ENCODE measurements at places on chromosomes 13 and 19. TPM values are rescaled to one million over a fixed set of nuclear protein-coding genes. Genes with fewer than 3 reads are reported as not detected.

HIPK4 gene
- polyA plus RNA-seq, result 1.2 TPM

TEKTIP1 gene
- polyA plus RNA-seq, result 3.2 TPM

DNA sequence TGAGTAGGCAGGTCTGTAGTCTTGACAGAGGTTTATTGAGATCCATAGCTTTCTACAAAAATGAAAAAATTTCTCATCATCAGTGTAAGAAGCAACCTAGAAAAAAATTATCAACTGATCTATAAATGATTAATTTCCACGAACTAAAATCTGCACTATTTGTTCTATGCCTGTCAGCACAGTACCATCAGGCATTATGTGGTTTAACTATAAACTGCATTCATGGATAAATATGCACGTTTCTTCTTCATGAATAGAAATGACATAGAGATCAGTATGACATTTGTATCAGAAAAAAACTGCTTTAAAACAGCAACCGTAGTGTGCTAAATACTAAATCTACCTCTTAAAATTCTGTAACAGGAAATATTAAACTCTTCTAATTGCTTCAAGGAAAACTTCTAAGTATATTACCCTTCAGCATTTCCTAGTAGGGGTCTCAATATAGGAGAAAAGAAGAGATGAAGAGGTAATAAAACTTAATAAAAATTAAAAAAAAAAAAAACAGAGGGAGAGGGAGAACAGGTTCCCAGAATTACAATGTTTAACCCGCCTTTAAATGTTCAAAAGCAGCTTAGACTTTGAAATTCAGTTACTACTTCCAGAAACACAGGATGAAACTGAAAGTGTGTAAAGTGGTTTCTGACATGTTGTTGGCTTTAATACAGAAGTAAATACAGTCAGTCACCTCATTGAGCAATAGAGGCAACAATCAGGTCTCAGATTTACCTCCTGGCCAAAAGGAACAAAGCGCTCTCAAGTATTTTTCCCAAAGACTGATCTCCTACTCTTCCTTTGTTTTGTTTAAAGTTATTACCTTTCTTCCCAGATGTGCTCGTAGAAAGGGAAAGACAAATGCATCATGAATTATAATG lies 144.4 kb downstream of the DIAPH3 start:
- no peak for DNase-seq

NDUFA7 gene
- not detected for polyA plus RNA-seq

RFPL4AL1 gene
- polyA plus RNA-seq, result not detected

- no peak for DNase-seq
Measured at GRCh38 chr13:95656386-95657015, 12.0 kb upstream of the DZIP1 start.

Measured in muscle of arm (tissue), 14 donors.